ENCODE measurements at places on chromosomes 11 and 22.
A peak's percentile ranks its signal among the peaks of the same experiment; 100 is the strongest.

DNA sequence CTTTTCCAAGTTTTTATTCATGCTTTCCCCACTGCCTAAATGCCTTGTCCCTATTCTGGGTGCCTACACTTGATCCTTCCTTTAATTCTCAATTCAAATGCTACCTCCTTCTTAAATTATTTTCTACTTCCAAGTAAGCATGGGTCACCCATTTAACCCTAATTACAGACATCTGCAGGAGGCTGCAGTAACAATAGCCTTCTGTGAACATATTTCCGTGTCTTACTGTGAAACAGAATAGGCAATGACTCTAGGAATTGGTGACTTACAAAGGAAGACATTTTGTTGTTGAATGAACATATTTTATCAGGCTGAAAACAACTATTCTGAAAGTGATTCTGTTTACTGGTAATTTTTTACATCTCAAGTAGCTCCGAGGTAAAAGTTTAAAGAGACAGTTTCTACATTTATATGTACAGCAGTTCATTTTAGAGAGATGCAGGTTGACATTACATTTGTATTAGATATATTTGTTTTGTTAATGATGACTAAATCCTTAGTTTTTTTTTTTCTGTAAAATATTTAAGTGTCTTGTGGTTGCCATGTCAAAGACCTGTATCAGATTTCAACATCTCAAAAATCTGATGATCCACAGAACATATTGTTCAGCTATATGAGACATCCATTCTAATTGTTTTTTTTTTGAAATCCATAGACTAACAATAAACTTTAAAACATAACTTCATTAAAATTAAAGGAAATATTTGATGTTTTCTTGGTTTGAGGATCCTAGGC is 316.8 kb downstream of the CASP12 start:
- DNase-seq = no peak

- DNase-seq = no peak
These were observed 14.2 kb upstream of the IL10RA start for GRCh38 chr11:117972044-117972443.

- no peak for DNase-seq
These were observed 36.2 kb upstream of the BRSK2 start for GRCh38 chr11:1353383-1354124.

- peak; percentile 45 for DNase-seq
These were observed 58.3 kb downstream of the SLC22A12 start for GRCh38 chr11:64649291-64649697.

DNA sequence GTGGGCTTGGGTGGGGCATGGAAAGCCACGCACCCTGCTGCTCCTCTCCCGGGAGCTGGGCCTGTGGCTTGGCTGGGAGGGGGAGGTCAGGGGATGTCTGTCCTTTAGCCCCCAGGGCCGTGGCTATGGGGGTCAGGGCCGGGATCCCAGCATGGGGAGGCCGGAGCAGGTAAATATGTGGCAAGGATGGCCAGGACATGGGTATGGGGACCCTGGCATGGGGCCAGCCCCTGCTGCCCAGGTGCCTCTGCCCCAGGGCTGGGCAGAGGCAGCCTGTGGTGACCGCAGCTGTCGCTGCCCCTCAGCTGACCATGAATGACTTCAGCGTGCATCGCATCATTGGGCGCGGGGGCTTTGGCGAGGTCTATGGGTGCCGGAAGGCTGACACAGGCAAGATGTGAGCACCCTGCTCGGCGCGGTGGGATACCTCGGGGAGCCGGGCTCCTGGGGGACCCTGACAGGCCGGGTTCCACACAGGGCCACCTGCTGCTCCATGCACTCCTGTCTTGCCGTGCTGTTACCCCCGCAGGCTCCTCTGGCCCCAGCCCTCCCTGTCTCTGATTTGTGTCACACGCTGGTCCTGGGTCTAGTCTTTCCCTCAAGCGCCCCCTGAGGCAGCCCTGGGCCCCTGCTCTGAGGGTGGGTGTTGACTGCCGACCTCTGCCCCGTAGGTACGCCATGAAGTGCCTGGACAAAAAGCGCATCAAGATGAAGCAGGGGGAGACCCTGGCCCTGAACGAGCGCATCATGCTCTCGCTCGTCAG is 8.1 kb upstream of the ANKRD13D start:
- DNase-seq = no peak

- DNase-seq = no peak
These were observed 19.2 kb downstream of the EIF3M start for GRCh38 chr11:32602657-32603415.

GRCh38 chr11:125952973-125953372 is 7.1 kb downstream of the VSIG10L2 start:
- DNase-seq = no peak

DNA sequence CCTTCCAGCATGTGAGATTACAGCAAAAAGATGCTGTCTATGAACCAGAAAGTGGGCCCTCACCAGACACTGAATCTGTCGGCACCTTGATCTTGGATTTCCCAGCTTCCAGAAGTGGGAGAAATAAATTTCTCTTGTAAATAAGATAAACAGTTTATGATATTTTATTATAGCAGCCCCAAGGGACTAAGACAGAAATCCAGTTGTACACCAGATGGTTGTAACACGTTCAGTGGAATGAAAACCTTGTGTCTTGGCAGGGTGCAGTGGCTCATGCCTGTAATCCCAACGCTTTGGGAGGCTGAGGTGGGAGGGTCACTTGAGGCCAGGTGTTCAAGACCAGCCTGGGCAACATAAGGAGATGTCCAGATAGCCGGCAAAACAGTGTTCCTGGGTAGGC is 61.8 kb downstream of the MCHR1 start:
- DNase-seq = no peak

GRCh38 chr11:64793271-64794160 is 9.5 kb downstream of the MAP4K2 start:
- DNase-seq = peak; percentile 32

DNA sequence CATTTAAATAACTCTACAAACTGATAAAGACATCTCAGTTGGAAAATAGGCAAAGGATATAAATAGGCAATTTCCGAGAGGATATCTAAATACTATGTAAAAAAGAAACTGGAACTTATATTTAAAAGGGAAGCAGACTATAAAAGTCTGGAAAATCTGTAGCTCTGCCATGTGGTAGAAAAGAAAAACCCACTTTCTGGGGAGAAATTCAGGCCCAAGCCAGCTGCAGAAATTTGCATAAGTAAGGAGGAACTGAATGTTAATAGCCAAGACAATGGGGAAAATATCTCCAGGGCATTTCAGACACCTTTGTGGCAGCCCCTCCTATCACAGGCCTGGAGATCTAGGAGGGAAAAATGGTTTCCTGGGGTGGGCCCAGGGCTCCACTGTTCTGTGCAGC is 97.8 kb upstream of the ZBED5 start:
- DNase-seq = no peak

DNA sequence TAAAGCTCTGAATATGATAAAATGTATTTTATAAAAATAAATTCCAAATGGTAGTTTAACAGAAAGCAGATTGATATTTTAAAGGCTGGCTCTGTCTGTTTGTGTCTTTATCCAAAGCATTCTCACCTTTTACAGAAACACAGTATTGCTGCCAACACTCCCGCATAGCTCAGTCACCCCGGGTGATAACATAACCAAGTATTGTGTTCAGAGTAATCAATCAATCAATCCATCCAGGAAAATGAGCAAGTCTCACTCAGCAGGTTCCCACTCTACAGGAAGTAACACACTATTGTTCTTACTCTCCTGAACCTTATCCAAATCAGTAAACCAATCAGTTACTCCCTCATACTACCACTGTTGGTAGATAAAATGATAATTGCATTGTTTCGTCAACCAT is 203.4 kb downstream of the LRRC4C start:
- DNase-seq = no peak

DNA sequence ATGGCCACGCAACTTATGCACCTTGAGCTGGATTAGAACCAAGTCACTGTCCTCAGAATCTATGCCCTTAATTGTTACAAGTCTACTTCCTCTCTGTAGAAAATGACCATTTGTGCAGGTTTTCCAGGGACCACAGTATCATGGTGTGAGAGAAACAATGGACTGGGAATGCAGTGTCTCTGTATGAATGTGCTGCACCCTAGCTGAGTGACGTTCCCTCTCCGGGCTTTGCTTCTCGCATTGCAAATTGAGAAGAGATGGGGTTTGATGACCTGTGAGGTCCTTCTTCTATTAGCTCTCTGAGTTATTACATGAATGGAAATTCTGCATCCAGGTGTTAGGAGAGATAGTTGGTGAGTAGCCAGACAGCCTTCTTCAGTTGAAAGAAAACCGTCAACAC is 1052.3 kb downstream of the NTM start:
- DNase-seq = no peak

DNA sequence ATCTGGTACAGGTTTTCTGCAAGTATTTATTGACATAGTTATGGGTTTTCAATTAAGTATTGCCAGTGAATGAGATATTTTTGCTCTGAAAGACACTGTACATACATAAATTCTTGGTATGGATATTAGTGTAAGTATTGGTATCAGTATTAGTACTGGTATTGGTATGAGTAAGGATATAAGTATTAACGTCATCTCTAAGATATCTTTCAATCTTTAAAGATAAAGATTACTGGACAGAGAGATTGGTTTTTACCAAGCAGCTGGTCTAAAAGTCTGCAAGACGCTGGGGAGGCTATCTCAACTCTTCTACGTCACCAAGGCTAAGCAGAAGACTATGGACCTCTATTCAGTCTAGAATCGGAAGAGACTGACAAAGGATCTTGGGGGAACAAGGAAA is 234.5 kb downstream of the NXPE2 start:
- DNase-seq = no peak

GRCh38 chr11:503179-503981 is 3.7 kb downstream of the RNH1 start:
- DNase-seq = no peak

GRCh38 chr11:111674941-111675340 is 72.7 kb downstream of the SIK2 start:
- DNase-seq = no peak

GRCh38 chr22:49800408-49801238 is 27.1 kb downstream of the BRD1 start:
- no peak for DNase-seq

GRCh38 chr11:75384438-75385080 is 14.8 kb upstream of the RPS3 start:
- peak; percentile 79 for DNase-seq

DNA sequence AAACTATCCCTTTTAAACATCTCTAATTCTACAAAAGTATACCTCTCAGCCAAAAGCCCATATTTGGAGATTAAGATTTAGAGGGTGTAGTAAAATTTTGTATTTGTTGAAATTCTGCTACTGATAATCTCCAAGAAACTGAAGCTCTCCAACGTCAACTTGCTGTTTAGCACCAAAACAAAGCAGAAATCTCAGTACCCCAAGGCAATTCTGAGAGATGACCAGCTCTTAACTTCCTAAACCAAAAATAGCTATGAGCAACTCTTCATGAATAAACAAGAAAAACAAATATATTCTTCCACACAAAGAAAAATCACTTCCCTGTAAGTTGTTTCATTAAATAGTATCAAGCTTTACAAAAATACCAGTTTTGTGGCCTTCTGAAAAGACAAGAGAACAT is 13.3 kb downstream of the RRAS2 start:
- no peak for DNase-seq

GRCh38 chr11:14578541-14578956 is 58.4 kb upstream of the PSMA1 start:
- no peak for DNase-seq

DNA sequence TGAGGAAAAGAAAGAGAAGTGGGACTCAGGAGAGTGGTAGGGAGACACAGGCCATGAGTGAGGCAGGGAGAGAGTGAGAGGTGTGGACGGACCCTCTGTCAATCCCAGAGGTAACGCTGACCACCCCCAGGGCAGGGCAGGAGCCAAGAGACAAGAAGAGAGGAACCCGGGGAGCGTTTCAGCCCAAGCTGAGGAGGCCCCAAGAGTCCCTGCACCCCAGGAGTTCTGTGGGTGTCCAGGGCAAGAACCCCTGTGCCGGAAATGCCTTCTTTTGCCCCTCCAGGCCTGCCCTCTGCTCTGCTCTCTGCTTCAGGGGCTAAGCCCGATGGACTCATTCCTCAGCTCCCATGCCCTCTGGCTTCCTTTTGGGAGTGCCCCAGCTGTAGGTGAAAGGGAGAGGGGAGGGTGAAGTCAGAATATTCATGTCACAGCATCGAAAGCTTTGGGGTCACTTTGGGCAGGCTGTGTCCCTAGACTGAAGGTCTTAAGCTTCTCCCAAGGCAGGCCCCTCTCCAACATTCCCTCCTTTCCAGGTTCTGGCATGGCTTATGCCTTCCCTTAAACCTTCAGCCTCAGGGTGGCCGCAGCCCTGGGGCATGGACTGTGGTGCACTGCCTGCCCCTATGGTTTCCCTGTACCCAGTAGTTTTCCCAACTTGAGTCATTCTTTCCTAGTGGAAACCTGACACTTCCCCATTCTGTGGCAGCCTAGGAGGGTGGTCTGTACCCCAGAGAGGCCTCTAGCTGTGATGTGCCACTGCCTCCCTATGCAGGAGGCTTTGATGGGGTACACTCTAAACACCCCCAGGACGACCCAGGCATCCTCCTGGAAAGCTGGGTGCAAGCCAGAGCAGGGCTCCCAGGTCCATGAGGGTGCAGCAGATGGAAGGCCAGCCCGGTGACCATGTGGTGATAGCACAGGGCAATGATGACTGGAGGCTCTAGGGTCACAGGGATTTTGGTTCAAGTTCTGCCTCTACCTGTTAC is 27.1 kb downstream of the MYEOV start:
- no peak for DNase-seq

- no peak for DNase-seq
These were observed 129.9 kb downstream of the KCNC1 start for GRCh38 chr11:17864478-17864941.

- peak; percentile 40 for DNase-seq
These were observed 776 bp downstream of the NLRX1 start for GRCh38 chr11:119169282-119169719.

GRCh38 chr11:68683536-68684384 is 584 bp upstream of the GAL start:
- DNase-seq = no peak

GRCh38 chr22:49751966-49752597 is 75.6 kb downstream of the BRD1 start:
- DNase-seq = no peak

DNA sequence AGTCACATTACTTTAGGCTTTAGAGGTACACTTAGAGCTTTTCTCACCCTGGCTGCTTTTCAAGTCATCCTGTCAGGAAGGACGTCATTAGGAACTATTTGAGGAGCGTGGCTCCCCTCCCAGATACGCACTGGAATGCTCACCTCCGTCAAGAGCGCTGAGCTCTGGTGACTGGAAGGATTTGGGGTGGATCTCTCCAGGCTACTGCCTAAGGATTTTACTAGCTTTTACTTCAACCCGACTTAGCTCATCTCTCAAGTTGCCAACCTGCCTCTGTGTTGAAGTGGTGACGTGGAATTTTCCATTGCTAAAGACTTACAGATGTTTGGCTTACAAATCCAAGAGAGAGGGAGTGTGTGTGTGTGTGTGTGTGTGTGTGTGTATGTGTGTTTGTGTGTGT is 355.3 kb upstream of the CCDC90B start:
- DNase-seq = peak; percentile 91

All from hindlimb muscle (tissue), 1 donor.